ENCODE measurements at places on chromosomes 1 and 21.

DNA sequence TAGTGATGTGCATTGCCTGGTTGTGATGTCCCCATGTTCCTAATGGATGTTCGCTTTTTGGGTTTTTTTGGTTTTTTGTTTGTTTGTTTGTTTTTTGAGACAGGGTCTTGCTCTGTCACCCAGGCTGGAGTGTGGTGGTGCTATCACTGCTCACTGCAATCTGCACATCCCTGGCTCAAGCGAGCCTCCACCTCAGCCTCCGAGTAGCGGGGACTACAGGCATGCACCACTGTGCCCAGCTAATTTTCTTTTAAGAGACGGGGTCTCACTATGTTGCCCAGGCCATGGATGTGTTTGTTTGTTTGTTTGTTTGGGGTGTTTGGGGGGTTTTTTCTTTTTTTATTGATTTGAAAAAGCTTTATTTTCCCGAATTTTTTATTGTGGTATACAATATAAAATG is 2.1 kb downstream of the COL6A2 start:
- no peak for DNase-seq

DNA sequence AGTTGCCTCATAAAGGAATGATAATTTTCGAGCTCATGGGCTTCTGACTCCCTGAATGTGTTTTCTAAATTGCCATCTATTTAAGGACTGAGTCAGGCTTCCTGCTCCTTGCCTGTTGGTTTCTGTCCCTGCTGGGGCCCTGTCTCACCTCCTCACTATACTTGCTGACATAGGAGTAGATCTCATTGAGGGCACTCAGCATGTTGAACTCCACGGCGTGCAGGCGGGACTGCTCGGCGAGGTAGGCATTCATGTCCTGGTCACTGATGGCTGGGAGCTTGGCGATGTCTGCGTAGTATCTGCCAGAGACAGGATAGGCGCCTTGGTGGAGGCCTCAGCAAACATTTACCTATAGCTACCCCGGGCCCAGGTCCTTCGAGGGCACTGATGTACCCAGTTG is 116.9 kb upstream of the CD34 start:
- no peak for DNase-seq

DNA sequence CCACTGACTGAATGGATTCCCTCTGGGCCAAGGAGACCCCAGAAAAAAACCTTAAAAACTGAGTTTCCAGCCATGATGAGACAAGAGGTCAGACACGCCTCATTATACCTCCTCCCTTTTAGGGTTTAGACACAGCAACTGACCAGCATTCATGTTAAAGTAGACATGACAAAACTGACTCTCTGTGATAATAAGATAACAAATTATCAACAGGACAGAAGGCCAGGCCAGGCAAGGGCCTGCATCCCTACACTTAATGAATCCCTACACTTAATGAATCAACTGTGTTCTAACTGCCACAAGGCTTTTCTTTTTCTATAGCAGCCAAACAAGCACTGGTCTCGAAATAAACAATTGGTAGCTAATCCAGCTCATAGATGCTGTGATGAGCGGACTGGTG is 33.3 kb upstream of the FAM89A start:
- no peak for DNase-seq

GRCh38 chr1:209728466-209728865 is 23.8 kb downstream of the HSD11B1 start:
- DNase-seq, result no peak

GRCh38 chr1:22654692-22655091 is 1.7 kb downstream of the C1QB start:
- no peak for DNase-seq

GRCh38 chr1:54163573-54163972 is 10.8 kb upstream of the CDCP2 start:
- no peak for DNase-seq

- no peak for DNase-seq
Measured at GRCh38 chr1:208100906-208101305, 143.3 kb downstream of the PLXNA2 start.

DNA sequence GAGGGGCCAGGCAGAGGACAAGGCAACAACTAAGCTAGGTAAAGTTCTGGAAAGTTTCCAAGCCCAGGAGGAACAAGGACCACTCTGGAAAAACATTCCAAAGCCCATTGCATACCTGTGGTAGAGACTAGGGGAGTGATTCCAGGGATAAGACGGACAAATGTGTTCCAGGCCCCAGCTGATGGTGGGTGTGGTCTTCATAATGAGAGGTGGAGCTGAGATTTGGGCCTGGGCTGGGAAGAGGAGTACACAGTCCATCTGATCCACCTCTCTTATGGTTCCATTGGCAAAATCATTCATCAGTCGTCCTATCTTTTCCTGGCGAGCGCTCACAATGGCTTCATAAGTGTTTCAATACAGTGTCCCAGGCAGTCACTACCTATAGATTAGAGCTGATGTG is 4.5 kb downstream of the KLHDC7A start:
- no peak for DNase-seq

DNA sequence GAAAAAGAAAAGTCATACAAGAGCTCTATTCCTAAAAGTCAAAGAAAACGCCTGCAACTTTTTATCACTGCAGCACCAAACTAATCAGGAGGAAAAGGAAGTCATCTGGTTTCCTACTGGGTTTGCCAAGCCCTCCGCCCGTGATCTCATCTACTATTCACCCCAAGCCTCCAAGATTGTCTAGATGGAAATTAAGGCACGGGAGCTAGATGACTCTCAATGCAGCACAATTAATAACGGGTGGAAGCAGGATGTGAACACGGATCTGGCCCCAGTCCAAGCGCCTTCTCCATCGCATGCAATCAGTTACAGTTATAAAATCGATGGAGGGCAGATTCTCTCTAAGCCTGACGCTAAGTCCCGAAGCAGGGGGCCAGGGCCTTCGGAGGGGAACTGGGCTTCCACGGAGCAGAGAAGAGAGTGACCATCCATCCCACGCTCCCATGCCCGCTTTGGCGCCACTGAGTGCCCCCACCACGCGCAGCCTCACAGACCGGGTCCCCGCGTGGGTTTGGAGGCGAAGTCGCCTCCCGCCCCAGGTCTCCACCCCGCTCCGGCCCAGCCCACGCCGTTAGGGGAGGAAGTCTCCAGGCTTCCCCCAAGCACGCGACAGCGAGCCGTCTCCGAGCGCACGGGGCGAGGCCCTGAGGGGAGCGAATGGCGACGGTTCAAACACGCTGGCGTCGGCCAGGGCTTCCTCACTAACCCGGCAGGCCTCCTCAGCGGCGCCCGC is 1.8 kb downstream of the HSF2BP start:
- DNase-seq, result no peak

DNA sequence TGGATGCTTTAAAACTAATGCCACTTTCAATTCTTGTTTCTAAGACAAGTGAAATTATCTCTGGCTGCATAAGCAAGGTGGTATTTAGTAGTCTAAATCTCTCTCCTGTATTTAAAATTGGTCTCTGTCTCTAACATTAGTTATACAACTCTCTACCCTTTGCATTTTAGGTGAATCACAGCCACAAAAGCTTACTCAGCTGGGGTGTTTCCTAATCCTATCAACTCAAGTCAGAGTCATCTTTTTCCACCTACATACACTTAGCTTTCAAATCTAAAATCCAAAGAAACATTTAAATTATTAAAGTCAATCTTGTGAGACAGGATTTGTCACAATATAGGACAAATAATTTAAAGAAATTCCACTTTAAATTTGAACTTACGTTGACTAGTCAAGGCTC is 255.1 kb upstream of the CXADR start:
- DNase-seq, result no peak

- DNase-seq, result no peak
Measured at GRCh38 chr1:183209533-183210158, 23.6 kb downstream of the LAMC2 start.

- DNase-seq, result no peak
Measured at GRCh38 chr1:29238620-29239002, 2.3 kb downstream of the PTPRU start.

DNA sequence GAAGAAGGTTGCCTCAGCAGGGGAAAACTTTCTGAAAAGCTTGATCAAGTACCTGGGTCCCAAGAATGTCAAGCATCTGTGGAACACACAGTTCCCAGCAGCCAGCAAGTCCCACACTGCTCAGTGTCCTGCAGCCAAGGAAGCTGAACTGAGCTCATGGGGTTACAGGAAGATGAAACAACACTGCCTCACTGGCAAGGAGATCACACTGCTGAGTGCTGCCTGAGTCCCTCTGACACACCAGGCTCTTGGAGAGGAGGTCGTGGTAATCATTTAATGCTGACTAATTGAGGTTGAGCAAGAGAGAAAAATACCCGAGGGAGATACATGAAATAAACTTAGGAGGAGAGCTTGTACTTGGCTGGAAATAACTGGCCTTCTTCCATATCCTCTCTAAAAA is 75.2 kb downstream of the MPZL1 start:
- DNase-seq, result no peak

- no peak for DNase-seq
Measured at GRCh38 chr1:173056365-173056764, 5.6 kb upstream of the TNFSF18 start.

- DNase-seq, result no peak
Measured at GRCh38 chr1:55773211-55773940, 558.2 kb upstream of the USP24 start.

DNA sequence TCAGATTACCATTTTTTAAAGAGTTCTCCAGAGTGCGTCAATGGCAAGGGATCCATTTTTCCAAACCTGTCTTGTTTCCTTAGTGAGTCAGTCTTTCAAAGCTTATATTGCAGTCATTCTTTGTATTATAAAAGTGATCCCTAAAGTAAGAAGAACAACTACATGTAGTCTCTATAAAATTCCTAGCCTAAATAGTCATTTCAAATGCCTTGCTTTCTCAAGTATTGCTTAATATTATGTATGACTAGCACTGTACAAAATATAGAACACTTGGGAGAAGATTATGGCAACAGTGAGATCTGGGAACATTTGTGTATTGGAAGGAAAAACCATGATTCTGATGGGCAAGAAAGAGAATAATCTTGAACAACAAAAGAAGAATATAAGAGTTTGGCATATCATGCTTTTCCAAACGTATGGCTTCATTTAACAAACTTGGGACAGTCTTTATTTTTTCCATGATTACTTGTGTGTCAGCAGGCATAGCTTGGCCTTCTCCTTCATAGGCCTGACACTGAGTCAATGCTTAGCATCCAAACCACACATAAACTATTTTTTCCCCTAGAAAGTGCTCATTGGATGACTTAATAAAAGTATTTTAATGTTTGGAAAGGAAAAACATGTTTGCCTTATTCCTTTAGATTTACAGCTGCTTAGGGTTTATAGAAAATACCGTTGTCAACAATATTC is 547.4 kb downstream of the LTN1 start:
- no peak for DNase-seq

Data from CD4-positive, alpha-beta T cell treated with Interleukin-12 subunit alpha and Interleukin-12 subunit beta, for 1 hour (primary cell).